ENCODE measurements at places on chromosomes 12 and 14.

GRCh38 chr14:33682760-33683159 is 268.1 kb downstream of the EGLN3 start:
- DNase-seq = no peak

- no peak for DNase-seq
Observed at GRCh38 chr12:115869604-115870003, 407.9 kb downstream of the MED13L start.

- DNase-seq = no peak
Observed at GRCh38 chr12:52248541-52249461, 15.8 kb downstream of the KRT7 start.

DNA sequence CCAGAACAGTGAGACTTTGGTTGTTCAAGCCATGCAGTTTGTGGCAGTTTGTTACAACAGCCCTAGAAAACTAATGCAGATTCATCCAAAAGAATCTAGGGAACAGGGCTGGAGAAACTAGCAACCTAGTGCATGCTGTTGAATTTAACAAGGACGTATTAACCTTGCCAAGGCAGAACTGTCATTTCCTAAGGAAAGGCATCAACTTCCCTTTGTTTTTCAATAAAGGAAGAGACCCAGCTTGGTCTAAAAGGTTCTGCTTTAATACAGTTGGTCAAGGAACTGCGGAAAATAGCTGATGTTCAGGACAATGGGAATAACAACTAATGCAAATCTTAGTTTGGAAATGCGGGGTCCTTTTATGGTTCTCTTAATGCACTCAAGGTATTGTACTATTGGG is 11.5 kb downstream of the AK7 start:
- DNase-seq = no peak

DNA sequence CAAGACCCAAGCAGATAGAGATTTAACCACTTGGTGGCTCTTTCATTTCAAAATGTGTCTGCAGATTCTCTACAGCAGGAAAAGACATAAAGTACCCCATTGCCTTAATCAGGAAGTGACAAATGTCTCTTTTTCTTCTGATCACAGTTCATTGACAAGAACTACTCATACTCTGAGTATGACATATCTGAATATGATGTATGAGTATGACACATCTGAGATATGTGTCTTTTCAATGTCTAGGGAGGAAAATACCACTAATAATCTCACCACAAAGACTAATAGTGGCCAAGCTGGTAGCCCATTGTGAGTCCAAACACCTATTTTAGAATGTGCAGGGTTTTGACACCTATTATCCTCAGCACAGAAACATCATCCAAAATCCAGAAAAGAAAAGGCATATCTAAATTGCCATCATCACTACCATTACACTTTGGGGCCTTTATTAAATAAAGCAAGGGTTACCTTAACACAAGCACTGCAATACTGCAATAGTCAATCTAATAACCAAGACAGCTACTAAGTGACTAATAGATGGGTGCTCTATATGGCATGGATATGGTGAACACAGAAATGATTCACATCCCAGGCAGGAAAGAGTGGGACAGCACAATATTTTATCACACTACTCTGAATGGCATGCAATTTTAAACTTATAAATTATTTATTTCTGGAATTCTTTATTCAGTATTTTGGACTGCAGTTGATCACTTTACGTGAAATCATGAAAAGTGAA is 243.7 kb upstream of the FAR2 start:
- DNase-seq = no peak

DNA sequence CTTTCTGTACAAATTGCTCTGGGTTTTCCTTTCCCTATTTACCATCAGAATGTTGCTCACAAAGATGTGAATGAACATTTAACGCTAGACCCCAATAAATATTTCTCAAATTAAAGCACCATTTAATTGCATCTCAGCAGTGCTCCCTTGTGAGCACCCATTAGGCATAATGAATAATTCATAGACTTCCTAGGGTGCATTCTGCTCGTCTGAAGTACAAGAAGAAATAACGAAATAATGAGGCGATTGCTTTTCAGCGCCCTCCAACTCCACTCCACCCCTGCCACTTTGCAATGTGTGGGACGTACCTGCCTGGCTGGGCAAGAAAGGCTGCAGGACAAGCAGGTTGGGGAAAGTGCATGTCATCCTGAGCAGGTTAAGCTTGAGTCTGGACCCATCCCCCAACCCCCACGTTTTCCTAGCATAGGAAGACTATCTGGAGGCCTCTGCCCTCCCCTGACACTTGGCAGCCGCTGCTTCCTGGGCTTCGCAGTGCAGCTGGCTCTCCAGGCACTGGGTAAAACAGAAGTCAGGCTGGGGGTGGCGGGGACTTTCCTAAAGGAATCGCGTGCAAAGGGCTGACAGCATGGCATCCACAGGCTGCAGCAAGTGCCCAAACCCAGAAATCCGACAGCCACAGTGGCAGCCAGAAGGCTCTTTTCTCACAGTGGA is 253.7 kb downstream of the DUSP6 start:
- DNase-seq = no peak

DNA sequence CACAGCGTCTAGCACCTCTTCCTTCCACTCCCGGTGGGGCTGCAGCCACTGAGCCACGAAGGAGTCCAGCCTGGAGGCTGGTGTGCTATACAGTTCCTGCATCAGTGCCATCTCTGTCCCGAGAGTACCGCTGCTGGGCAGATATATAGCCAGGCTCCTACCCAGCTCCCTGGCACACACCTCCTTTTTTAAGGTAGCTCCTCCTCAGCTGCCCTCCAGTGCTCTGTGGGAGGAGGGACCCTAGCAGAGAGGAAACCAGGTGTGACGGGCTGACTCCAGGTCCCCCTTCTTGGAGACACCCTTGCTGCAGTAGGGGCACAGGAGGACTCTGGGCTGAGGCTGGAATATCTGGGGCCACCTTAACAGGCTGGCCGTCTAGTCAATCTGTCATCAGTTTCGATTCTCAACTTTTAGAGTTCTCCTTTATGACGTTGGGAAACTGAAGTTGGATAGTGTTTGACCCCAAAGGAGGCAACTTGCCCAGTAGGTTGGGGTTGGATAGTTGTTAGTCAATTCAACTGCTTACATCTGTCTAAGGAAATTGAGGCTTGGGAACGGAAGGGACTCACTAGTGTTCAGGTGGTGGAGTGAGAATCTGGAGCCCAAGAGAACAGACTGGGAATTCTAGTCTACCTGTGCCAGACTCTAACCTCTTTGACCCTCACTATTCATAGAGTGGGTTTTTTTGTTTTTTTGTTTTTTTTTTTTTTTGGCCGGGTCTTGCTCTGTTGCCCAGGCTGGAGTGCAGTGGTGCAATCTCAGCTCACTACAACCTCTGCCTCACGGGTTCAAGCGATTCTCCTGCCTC is at the start of gene OASL:
TSS of gene OASL (minus strand) at position 386 of the 808 bp plus-strand sequence. CDS start at position 111, 275 bp downstream.
- no peak for DNase-seq

DNA sequence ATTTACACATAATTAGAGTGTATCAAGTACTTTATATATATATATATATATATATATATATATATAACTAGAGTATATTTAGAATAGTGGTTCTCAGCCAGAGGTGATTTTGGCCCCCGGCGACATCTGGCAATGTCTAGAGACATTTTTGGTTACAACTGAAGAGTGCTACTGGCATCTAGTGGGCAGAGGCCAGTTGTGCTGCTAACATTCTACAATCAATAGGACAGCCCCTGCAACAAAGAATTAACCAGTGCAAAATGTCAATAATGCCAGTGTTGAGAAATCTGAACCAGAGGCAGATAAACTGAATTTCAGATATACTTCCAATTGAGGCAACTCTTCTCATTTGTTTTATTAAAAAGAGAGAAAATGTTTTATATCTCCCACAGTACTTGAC is 8.9 kb downstream of the GTF2A1 start:
- DNase-seq = no peak

GRCh38 chr12:31567029-31567428 is 23.9 kb downstream of the DENND5B start:
- no peak for DNase-seq

- no peak for DNase-seq
Observed at GRCh38 chr12:75438059-75438754, 42.3 kb upstream of the GLIPR1 start.

GRCh38 chr14:35689000-35689460 is 120.1 kb downstream of the RALGAPA1 start:
- no peak for DNase-seq

- DNase-seq = no peak
Observed at GRCh38 chr14:92039063-92039718, 668 bp downstream of the TRIP11 start.

DNA sequence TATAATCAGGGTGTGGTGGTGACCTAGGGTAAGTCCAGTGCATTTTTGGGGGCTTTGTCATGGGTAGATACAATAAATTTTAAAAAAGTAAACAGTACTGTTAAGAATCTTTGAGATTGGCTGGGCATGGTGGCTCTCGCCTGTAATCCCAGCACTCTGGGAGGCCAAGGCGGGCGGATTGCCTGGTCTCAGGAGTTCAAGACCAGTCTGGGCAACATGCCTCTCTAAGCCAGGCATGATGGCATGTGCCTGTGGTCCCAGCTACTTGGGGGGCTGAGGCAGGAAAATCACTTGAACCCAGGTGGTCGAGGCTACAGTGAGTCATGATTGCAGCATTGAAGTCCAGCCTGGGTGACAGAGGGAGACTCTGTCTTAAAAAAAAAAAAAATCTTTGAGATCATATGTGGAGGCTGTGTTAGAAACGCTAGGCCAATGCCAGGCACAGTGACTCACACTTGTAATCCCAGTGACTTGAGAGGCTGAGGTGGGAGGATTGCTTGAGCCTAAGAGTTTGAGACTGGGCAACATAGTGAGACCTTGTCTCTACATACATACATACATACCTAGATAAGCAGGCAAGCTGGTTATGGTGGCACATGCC is 67.7 kb downstream of the PRKCH start:
- DNase-seq = no peak

Data from stimulated activated CD4-positive, alpha-beta T cell treated with anti-CD3 and anti-CD28 coated beads, Interleukin-2, amount 100 ng/mL, for 48 hours (primary cell).